Vagina (tissue), 2 donors: ENCODE measurements at places on chromosomes 11 and 22. TPM values are rescaled to one million over a fixed set of nuclear protein-coding genes. Genes with fewer than 3 reads are reported as not detected.

The OR52N4 gene
- total RNA-seq: not detected

DNA sequence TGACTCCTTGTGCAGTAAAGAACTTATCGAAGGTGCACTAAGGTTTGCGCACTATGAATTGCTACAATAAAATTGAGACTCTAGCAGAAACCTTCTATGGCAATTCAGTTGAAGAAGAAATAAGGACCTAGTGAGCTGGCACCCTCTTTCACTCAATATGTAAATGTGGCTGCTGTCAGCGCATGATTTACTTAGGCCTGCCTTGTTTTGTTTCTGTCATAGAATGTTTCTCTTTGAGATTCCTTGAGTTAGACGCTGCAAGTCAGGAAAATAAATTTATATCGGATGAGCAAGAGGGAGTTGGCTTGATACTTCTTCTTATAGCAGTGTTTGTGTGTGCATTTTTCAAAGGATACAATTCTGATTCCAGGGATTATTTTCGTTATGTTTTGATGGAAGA lies 322.1 kb downstream of the BLID start:
- no peak for DNase-seq

- DNase-seq: no peak
Observed at GRCh38 chr22:25759825-25760231, 17.8 kb downstream of the MYO18B start.

The KCTD14 gene
- 2.9 TPM for total RNA-seq

GRCh38 chr11:37973941-37974340 lies 1375.9 kb upstream of the RAG2 start:
- DNase-seq: no peak

The KRTAP5-8 gene
- not detected for total RNA-seq

GRCh38 chr11:8566613-8567210 lies 27.3 kb downstream of the STK33 start:
- no peak for DNase-seq

DNA sequence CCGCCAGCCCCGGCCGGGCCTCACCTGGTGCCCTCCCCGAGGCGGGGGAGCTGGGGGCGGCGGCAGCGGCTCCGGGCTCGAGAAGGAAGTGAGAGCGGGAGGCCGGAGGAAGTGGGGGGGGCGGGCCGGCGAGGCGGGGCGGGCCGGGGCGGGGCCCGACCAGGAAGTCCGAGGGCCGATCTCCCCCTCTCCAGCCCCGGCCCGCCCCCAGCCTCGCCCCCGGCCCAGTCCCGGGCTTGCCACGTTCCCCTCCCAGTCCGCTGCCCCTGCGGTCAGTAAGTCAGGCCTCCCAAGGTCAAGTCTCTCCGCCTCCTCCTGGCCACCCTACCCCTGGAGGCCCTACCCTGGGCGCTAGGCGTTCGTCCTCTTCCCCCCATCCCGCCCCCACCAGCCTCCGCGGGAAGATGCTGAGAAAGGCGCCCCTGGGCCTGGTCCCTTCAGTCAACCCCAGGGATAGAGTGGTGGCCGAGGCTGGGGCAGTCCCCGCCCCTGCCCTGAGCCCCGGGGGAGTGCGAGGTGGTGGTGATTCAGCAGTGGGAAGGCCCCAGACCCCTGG lies at the start of gene RHOG:
RHOG (minus strand) TSS at position 90 of the 556 bp plus-strand sequence. CDS start 12,821 bp downstream, outside the sequence.
- DNase-seq: peak; percentile 94

- DNase-seq: no peak
Observed at GRCh38 chr11:110519796-110520195, 90.0 kb downstream of the FDX1 start.

The EXPH5 gene
- total RNA-seq: 16.7 TPM

DNA sequence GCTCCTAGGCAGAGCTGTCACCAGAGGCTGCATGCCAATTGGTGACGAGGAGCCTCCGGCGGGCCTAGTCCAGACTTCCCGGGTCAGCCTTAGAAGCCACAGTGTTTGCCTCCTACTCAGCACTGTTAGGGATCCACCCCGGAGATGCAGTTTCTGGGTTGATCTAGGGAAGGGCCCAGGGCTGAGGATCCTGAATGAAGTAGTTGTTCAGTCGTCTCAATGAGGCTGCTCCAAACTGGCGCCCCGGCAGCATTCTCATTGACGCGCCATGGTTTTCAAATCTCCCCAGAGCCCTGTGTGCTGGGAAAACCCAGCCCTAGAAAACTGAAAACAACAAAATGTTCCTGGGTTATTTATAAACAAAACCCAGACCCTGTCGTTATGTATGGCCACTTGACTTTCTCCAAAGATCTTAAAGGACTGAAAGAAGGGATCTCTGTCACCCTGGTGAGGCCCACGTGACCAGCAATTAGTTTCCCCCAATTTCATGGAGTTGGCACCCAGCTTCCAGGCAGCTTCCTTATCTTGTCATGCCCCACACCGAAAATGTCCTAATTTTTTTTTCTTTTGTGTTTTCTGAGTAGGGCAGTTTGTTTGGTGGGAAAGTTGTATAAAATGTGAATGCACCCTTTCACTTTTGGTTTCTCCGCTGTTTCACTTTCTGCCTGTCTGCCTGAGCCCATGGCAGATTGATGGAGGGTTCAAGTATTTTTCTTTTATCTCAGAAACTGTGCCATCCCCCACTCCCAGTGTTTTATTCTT lies 2.0 kb upstream of the EHD1 start:
- no peak for DNase-seq

GRCh38 chr11:135022454-135022853 lies 610.4 kb upstream of the B3GAT1 start:
- no peak for DNase-seq

DNA sequence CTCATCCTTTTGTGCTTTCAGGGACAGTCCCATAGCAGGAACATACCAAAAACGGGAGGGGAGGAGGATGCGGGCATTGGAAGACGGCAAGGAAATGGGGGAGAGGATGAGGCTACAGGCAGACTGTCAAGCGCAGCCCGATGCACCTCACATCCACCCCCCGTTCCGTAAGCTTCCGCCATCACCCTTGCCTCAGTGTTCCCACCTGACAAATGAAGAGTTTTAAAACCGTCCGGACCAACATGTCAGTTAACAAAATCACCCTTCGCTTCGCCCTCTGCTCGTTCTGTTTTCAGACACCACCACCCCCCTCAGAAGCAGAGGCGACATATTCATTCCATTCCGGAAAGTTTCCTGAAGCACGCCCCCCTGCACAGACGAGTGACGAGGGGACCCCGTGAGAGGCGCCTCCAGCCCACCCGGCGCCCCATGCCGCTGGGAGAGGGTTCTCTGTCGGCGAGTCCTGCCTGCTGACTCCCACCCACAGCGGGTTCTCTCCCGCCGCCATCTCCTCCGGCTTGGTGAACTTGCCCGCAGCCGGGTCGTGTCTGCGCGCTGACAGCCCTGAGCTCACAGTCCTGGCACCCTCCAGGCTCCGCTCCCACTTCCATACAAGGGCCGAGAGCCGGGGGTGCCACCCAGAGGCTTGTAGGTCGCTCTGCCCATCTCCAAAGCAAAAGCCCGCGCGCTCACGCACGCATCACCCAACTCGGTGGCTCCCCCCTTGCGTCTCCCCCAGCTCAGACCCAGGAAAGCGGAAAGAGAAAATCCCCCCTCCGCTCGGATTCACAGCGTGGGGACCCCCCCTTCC lies 1.5 kb downstream of the IGSF9B start:
- no peak for DNase-seq

DNA sequence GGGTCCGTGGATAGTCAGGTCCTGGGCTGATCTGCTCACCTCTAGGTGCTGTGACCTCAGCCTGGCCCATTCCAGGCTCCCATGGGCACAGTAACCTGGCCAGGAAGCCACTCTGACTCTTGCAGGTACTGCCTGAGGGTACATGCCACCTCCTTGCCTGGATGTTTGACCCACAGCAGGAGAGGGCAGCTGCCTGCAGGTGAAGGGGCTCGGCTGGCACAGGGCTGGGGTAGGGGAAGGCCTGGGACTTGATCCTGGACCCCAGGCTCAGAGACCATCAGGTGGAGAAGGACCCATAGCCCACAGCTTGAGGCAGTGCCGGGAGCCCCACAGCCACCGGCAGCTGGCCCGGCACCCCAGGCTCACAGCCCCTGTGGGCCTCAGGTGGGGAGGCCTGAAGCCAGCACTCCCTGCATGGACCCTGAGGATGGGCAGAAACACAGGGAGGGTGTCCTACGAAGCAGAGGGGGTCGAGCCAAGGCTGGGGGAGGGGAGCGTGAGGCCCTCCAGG lies 2.7 kb downstream of the LRRC56 start:
- DNase-seq: no peak

DNA sequence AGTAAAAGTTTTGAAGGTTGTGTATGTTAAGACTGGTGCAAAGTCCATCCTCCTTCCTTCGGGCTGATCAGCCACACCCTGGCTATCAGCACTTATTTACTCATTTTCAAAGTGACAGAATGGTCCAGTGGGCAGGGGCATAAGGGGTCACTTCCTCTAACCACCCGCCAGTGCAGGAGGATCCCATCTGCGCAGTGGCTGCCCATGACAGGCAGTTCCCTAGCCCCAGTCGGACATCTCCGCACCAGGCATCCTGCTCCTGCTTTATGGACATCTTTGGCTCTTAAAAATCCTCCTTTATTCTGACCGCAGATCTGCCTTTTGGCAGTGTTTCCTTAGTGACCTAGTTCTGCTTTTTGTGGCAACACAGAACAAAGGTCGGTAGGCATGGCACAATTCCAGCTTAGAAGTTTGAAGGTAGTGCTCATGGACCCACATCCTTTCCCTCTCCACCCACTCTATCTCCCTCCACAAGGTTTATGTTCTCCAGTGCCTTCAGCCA lies 55.9 kb downstream of the BMAL1 start:
- DNase-seq: no peak
